ENCODE measurements at places on chromosomes 1 and 21.
A peak's percentile ranks its signal among the peaks of the same experiment; 100 is the strongest.

DNA sequence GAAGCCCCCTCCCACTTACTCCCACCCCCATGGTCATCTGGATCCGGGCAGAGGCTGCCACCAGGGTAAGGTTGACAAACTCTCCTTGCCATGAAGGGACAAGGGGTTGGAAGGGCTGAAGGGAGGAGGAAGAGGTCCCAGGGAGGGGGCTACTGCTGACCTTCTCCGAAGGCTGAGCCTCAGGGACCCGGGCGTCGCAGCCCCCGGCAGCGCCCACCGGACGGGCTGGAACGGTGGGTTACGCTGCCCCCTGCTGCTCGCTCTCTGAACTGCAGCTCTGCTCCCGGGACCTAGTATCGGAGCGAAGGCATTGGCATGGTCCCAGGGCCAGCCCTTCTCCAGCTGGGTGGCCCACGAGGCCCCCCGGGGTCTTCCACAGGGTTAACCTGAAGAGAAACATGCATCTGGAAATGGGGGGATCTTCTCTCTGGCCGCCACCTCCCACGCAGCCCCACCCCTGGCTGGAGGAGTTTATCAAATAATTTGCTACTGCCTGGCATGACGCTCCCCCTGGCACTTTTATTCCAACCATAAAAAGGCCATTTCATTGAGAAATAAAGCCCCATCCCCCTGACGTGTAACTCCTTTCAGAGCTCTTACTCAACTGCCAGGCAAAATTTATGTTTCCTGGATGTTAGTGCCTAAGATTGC, 70.4 kb upstream of the TARDBP start:
- DNase-seq: peak; percentile 26

DNA sequence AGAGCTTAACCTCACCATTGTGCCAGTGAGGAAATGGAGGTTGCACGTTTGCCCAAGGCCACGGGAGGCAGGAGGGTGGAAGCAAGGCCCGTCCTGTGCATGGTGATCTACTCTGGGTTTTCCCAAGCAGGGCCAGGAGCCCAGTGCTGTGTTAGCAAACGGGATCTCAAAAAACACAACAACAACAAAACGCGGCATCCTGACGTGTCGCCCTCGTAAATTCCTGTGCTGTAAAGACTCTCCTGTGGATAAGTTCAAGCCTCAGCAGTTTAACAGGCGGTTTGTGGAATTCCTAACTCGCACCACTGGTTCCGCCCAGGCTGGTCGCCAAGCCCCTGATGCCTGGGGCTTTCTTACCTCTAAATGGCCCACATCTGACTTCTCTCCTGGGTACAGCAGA, 39.1 kb downstream of the TFF3 start:
- DNase-seq: no peak

DNA sequence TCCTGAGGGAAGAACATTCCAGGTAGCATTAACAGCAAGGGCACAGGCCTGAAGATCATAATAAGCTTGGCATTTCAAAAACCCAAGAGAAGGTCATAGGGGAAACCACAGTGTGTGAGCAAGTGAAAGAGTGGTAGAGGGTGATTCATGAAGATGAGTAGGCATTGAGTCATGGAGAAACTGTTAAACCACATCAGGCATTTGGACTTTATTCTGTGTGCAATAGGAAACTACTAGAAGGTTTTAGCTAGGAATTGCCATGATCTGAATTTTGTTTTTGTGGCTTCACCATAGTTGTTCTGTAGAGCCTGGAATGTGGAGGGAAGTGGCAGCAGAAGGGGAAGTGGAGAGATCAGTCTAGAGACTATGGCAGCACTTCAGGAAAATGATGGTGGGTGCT, 359.0 kb upstream of the PTBP2 start:
- DNase-seq: no peak

DNA sequence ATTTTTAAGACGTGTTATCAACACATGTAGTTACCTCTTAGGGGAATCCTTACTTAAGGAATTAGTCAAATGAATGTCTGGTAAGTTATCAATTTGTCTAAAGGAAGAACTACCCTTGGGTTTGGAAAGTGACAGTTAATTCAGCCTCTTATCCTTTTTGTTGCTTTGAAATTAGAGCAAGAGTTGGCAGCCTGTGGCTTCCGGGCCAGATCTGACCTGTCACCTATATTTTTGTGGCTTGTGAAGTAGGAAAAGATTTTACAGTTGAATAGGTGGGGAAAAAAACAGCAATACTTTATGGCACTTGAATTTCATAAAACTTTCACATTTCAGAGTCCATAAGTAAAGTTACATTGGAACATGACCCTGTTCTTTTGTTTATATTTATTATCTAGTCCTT, 5.5 kb downstream of the MRPS6 start:
- DNase-seq: no peak

GRCh38 chr1:102715150-102715549, 393.2 kb downstream of the COL11A1 start:
- no peak for DNase-seq

GRCh38 chr1:198913667-198914066, 274.8 kb downstream of the PTPRC start:
- no peak for DNase-seq

DNA sequence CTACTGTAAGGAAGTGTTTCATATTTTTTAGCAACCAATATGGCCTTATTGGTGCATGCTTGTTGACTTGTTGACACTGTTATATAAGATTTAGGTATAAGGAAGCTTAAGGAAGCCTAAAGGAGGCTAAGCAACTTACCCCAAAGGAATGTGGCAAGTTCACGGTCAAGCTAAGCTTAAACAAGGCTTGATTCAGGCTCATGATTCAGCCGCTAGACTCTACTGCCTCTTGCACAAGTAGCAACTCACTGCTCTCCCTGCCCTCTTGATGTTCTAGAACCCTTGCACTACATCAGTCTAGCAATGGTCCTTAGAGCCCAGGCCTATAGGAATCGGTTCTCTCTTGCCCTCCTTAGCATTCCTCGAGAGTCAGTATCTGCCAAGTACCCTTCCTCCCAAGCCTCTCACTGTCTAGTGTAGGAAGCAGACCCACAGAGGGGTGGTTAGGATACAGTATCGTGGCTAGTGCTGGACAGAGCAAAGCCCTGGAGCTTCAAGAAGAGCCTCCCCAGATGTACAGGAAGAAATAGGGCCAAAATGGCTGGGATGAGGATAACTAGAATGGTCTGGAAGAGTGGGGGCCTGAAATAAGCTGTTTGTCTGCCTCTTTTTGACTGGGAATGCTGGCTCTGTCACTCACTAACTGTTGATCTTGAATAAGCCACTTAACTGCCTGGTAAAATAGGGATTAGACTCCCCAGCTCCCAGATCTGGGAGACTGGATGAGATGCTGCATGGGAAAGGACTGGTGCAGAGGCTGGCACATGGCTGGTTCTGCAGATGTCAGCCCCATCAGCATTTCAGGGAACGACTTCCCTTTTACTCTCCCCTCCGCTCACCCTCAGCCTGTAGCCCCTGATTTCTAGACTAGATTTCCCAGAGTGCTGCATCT, 122.2 kb downstream of the NAV1 start:
- no peak for DNase-seq

GRCh38 chr1:176849281-176849680, 315.2 kb downstream of the ASTN1 start:
- no peak for DNase-seq

DNA sequence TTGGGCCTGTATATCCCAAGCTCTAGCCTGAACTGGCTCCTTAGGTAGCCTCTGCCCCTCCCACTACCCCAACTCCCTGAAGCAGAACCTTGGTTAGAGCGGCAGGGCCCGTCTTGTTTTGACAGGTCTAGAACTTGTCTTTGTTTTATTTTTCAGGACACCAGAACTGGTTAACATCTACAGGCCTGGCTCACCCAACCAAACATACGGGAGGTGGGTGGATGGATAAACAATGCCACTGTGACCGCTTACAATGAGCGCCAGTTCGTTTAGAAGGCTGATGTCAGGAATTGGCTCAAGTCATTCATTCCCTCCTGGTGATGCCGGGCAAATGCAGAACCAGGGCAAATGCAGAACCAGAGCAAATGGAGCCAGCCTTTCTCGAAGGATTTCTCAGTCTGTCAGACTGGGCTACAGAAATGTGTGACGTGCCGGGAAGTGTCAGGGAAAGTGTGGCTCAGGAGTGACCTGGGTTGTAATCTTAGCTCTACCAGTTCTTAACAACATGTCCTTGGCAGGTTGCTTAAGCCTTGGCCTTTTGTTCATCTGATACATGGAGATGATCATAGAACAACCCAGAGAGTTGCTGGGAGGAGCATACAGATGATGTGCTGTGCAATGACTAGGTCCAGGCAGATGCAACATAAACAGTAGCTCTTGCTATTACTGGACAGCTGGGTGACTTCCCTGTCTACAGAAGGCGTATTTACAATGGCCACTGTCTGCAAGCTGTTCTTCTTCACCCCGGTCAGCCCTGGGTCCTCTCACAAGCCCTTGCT, 30.5 kb upstream of the BTG2 start:
- no peak for DNase-seq

DNA sequence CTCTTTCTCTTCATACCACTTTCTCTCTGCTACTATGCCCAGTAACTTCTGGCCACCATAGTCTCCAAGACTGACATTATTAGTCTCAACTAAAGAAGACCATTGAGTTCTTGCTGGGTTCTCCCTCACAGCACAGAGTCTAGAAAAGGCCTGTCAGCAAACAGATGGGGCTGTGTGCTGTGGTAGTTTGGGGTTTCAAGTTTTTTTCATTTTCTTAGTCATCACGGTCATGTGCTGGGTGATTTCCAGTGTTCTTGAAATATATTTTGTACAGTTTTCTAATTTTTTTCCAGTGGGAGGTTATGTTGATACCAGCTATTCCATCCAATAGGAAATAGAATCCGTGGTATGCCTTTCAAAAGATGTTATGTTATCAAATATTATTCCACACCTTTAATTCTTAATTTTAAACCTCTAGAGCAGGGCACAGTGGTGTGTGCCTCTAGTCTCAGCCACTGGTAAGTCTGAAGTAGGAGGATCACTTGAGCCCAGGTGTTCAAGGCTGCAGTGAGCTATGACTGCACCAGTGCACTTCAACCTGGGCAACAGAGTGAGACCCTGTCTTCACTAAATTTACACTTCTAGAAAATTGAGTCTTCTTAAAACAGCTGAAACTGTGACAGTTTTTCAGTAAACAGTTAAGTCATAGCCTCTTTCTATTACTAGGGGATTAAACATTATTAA, 8.3 kb downstream of the CFHR2 start:
- no peak for DNase-seq

- DNase-seq: peak; percentile 19
Observed at GRCh38 chr1:201982623-201983379, at the start of gene RNPEP. RNPEP (plus strand) TSS chr1:201982648; CDS start chr1:201982667, 19 bp downstream.

DNA sequence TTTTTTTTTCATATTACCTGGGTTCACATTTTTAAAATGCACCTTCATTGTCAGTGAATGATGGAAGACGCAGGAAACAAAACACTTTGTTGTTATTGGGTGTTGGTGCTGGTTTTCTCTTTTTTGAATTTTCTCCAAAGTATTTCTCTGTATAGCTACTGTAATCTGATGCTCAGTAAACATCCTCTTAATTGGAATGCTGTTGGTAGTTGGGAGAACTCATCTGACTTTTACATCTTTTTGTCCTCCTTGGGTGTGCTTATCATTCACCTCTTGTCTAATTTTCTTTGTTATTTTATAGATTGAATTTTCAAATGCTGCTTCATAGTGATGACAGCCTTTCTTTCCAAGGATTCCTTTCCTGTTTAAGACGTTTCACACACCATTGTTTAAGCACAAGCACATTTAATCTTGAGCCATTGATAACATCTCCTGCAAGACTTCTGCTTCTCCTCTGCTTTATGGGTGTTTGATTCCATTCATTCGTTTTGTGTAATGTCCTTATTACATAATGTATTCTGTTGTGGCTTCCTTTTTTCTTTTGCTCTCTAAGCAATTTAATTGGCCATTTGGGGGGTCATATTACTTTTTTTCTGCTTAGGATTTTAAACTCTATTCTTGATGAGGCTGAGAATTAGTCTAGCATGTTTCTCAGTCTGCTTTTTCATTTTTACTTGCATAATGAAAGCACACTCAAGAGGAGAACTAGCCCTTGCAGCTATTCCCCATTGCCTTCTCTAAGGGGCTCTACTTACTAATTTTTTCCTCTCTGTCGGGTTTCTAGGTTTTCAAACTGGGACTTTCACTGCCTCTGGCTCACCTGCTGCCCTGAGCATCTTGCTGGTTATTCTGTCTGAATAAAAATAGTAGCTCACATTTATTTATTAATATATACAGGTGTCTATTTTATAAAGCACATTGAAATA, 42.0 kb upstream of the CD34 start:
- no peak for DNase-seq

- no peak for DNase-seq
Observed at GRCh38 chr21:28522014-28522799, 470.5 kb downstream of the LTN1 start.

DNA sequence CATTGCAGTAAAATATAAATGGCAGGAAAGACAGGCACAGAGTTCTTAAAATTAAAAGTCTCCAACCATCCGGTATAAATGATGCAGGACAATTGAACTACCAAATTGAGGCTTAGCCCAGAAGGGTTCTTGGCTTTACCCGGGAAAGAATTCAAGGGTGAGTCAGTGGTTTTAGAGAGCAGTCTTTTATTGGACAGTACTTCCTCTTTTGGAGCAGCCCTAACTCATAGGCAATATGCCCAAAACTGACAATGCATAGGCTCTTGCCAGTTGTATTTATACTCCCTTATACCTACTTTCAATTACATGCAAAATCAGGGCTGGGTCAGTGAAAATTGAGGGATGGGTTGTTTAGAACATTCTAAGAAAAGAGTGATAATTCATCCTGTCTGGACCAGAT, 1628.9 kb upstream of the PRMT6 start:
- DNase-seq: no peak

DNA sequence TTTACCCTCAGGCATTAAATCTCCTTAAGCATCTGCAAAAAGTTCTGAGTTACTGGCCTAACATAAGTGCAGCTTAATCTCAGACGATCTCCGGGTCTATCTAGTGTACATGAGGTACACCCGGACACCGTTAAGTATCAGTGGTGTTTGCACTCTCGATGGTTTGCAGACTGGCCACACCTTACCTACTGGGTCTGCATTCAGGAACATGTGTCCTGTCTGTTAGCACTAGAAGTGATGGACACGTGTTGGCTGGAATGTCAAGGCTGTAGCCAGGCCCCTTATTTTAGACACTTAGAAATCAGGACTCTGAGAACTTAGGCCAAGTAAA, 783 bp upstream of the AGL start:
- no peak for DNase-seq

- peak; percentile 58 for DNase-seq
Observed at GRCh38 chr1:8848663-8849386, 29.7 kb downstream of the ENO1 start.

DNA sequence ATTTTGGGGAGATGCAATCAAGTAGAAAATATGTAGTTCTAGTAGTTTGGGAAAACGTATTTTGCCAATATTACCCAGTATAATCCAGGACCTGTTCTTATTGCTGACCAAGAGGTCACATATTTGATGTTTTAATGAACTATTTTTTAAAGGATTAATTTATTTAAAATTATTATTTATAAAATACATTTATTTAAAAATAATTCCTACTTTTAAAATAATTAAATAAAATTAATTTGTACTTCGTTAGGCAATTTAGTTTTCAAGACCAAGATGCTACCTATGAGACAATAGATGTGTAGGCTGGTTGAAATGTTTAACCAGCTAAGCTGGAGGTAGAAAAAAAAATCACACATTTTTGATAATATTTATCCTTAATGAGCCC, 140.4 kb upstream of the BEND5 start:
- DNase-seq: no peak
